ENCODE measurements at places on chromosomes 5 and 9. TPM values are rescaled to one million over a fixed set of nuclear protein-coding genes. Genes with fewer than 3 reads are reported as not detected.

GRCh38 chr5:82356021-82356420 lies 77.9 kb upstream of the RPS23 start:
- H3K27ac ChIP-seq = no peak overlapping the region
- H3K27me3 ChIP-seq = no peaks in the 10 kb centered on the region
- no peak for DNase-seq
- peaks cover 22% of the 10 kb centered on the region for H3K4me1 ChIP-seq
- H3K36me3 ChIP-seq = no peaks in the 10 kb centered on the region

- DNase-seq = no peak
- H3K4me1 ChIP-seq = peaks cover 3% of the 10 kb centered on the region
- no peaks in the 10 kb centered on the region for H3K27me3 ChIP-seq
- H3K36me3 ChIP-seq = no peaks in the 10 kb centered on the region
Measured at GRCh38 chr5:130237721-130238120, 333.5 kb downstream of the CHSY3 start.

SLC23A1 gene
- not detected for polyA plus RNA-seq

IL13 gene
- polyA plus RNA-seq = not detected

- no peak for DNase-seq
- H3K4me3 ChIP-seq = no peak overlapping the region
- no peaks in the 10 kb centered on the region for H3K27me3 ChIP-seq
- H3K36me3 ChIP-seq = no peaks in the 10 kb centered on the region
- H3K4me1 ChIP-seq = no peaks in the 10 kb centered on the region
Measured at GRCh38 chr5:89435347-89435746, 552.4 kb upstream of the MEF2C start.

PCDHA5 gene
- not detected for polyA plus RNA-seq

DNA sequence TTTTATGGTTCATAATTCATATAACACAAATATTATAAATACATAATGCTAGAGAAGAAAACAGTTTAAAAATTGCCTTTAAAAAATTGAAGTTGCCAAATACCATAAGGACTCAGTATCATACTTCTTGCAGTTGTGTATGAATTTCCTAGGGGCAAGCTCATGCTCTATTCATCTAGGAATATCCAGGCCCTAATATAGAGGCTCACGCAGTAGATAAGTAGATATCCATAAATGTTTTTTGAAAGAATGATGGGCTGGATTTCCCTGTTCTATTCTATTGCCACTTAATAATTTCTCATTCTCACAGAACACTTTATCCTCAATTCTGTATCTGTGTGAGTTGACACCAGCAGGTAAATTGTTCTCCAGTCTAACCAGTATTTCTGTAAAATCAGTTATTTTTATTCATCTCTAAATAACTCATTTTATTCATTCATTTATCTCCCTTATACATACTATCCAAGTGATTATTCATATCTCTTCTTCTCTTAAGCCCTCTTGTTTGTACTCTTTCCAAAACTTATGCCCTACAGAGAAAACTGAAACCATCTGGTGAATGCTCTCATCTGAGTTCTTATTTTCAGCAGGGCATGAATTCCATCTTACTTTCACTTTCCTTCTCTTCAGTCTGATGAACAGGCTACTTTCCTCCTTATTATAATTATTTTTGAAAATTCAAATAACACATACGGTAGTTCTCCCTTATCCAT lies 97.1 kb downstream of the SLC44A1 start:
- peak overlapping the region; percentile 49 for H3K27ac ChIP-seq
- DNase-seq = no peak
- H3K4me1 ChIP-seq = no peaks in the 10 kb centered on the region
- peak overlapping the region; percentile 12 for H3K4me3 ChIP-seq
- H3K27me3 ChIP-seq = no peaks in the 10 kb centered on the region

DNA sequence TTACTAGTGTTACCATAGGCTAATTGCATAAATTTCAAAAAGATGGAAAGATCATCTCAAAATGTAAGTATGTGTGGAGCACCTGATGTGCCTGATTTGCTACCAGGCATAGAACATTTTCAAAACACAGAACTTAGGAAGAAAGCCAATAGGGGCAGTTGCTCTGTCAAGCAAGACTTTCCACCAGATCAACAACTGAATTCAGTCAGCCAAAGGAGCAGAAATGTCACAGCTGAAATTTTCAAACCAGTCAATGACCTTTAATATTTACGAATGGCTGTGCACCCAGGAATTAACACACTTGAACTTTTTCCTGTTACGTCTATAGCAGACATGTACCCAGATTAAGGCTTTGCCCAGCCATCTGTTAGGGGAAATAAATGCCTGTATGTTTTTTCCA lies 452.8 kb upstream of the PTGER4 start:
- H3K27me3 ChIP-seq = peaks cover 12% of the 10 kb centered on the region
- no peak overlapping the region for H3K4me3 ChIP-seq
- DNase-seq = no peak
- H3K4me1 ChIP-seq = no peaks in the 10 kb centered on the region
- H3K36me3 ChIP-seq = no peaks in the 10 kb centered on the region

GRCh38 chr9:14159440-14160216 lies 154.3 kb downstream of the NFIB start:
- H3K4me3 ChIP-seq = no peak overlapping the region
- DNase-seq = no peak
- H3K36me3 ChIP-seq = no peaks in the 10 kb centered on the region
- no peaks in the 10 kb centered on the region for H3K4me1 ChIP-seq

DNA sequence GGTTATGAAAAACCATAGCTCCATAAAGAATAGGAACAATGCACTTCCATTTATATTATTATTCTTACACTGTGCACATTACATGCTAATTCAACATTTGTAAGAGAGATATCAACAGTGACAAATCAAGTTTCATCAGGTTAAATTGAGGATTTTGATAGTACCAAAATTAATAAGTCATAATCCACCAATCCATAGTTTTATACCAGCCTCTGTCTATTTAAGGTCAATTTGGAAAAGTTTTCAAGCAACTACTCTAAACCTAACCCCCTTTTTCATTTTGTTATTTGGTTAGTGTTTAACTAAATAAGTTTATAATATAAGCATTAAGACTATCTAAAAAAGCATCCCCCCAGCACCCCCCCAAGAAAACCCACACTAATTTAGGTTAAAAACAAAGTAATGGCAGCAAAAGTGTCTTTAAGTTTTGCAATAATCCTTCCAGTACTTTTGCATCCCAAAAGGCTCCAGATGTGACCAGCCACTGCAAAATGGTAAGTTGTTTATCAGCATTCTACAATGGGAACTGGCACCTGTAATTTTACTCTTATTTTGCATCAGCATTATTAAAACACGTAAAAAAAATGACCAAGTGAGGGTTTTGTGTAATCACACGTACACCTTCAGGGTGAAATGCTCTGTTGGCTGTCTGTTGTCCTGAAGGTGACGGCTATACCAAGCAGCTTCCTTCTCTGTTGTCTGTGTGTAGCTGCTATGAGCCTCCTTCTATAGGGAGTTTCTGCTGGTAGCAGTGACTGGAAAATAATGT lies 36.8 kb upstream of the SSBP2 start:
- peaks cover 15% of the 10 kb centered on the region for H3K4me1 ChIP-seq
- H3K27ac ChIP-seq = no peak overlapping the region
- no peak for DNase-seq
- H3K36me3 ChIP-seq = no peaks in the 10 kb centered on the region
- H3K27me3 ChIP-seq = no peaks in the 10 kb centered on the region

DNA sequence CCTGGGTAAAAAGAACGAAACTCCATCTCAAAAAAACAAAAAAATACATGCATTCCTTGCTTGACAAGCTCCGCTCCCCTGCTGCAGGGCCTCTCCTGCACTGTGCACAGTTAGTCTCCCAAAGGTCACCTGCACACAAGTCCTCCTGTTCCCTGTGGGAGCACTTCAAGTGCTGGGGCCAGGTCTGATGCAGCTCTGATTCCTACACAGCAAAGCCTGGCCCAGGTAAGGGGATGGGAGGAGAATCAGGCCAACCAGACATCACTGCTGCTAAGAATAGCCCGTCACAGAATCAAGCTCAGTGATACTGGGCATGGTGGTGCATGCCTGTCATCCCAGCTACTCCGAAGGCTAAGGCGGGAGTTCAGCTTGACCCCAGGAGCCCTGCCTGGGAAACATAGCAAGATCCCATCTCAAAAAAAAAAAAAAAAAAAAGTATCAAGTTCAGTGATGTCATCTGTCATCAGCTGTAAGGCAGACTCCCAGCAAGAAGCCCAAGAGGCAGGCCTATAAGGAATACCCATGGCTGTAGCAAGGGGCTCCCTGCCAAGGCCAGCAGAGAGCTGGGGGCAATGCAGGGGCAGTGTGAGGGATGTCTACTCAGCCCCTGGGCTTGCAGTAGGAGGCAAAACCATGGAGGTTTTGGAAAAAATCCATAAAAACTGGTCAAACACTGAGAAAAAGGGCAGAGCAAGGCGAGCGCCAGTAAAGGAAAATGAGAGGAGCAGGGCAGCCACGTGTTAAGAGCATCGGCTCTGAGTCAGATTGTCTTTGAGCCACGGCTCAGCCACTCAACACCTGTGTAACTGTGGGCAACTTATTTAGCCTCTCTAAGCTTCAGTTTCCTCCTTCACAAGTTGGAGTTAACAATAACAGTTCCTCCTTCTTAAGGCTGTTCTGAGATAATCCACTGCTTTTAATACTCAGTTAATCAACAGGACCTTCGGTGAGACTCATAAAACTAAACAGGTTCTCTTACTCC lies 3.2 kb downstream of the TPM2 start:
- DNase-seq = no peak
- H3K36me3 ChIP-seq = no peaks in the 10 kb centered on the region
- H3K4me3 ChIP-seq = no peak overlapping the region
- peaks cover 15% of the 10 kb centered on the region for H3K27me3 ChIP-seq
- H3K4me1 ChIP-seq = peaks cover 19% of the 10 kb centered on the region

GRCh38 chr5:1726956-1727355 lies 72.7 kb downstream of the MRPL36 start:
- peaks cover 14% of the 10 kb centered on the region for H3K27me3 ChIP-seq
- no peak overlapping the region for H3K4me3 ChIP-seq
- no peak overlapping the region for H3K27ac ChIP-seq
- DNase-seq = no peak
- no peaks in the 10 kb centered on the region for H3K4me1 ChIP-seq

DNA sequence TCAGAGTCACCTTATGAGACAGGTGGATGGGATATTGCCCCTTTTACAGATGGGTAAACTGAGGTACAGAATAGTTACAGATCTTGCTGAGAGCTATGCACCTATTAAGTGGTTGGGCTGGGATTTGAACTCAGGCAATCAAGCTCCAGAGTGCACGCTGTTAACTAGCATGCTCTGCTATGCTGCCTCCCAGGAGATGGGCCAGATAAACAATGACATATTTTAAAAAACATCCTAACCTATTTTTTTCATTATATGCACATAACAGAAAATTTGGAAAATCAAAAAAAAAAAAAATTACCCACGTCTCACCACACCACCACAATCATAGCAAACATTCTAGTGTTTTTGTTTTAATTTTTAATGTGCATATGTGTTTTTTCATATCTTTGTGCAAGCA lies 123.4 kb upstream of the STC2 start:
- H3K36me3 ChIP-seq = no peaks in the 10 kb centered on the region
- H3K4me3 ChIP-seq = no peak overlapping the region
- DNase-seq = no peak

DNA sequence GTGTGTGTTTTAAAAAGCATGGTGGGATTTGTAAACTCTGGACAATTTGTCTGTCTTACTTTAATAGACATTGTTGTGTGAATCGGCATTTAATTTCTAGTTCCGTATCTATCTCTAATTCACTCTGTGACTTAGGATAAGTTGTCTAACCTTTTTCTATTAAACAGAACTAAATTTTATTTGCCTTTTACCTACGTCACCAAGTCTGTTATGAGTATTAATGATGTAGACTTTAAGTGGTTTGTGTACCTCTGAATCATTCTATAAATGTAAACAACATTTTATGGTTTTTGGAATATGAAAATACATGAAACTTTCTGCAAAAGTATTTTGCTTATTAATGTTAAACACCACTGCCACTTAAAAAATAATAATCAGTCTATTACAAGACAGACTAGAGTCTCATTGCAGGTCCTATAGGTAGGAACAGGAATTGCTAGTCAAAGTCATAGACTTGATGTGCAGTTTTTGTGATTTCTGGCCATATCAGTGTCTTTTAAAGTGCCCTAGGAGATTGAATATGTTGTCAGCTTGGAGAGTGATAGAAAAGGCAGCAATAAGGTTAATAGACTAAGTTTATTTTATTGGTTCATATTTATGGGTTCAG lies 5.6 kb downstream of the RBM27 start:
- H3K36me3 ChIP-seq = no peaks in the 10 kb centered on the region
- H3K4me1 ChIP-seq = peaks cover 14% of the 10 kb centered on the region
- no peak overlapping the region for H3K4me3 ChIP-seq
- H3K27me3 ChIP-seq = no peaks in the 10 kb centered on the region
- H3K27ac ChIP-seq = no peak overlapping the region

DNA sequence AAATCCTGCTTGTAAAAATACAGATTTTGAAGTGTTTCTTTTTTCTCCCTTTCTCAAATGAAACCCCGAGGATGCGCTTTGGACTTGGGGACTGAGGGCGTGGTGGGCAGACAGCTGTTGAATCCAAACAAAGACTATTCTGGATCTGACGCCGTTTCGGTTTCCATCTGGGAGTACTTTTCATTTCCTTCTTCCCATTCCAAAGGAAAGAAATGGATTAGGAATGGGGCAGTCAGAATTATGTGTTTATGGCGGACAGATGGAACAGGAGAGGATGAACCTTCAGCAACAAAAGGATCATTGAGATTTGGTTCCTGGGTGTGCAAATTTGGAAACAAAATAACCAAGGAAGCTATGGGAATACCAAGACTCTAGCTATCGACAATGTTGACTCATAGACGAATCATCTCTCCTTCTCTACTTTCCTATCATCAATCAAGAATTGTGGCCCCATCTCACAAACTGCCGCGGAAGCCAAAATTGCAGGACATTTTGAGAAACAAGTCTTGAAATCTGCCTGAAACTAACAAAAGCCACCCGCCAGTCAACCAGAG lies 300.6 kb downstream of the PARP8 start:
- peaks cover 45% of the 10 kb centered on the region for H3K4me1 ChIP-seq
- H3K27ac ChIP-seq = no peak overlapping the region
- no peaks in the 10 kb centered on the region for H3K36me3 ChIP-seq
- DNase-seq = no peak
- peak overlapping the region; percentile 28 for H3K4me3 ChIP-seq

SAXO1 gene
- polyA plus RNA-seq = not detected

- peaks cover 28% of the 10 kb centered on the region for H3K4me1 ChIP-seq
- no peaks in the 10 kb centered on the region for H3K27me3 ChIP-seq
- H3K36me3 ChIP-seq = peaks cover 70% of the 10 kb centered on the region
- no peak overlapping the region for H3K27ac ChIP-seq
Measured at GRCh38 chr5:140696891-140697492, 3.3 kb upstream of the ZMAT2 start.

GRCh38 chr9:116238225-116238624 lies 84.6 kb downstream of the PAPPA start:
- DNase-seq = no peak
- no peaks in the 10 kb centered on the region for H3K27me3 ChIP-seq
- no peaks in the 10 kb centered on the region for H3K36me3 ChIP-seq
- no peak overlapping the region for H3K27ac ChIP-seq
- H3K4me1 ChIP-seq = no peaks in the 10 kb centered on the region

- H3K36me3 ChIP-seq = no peaks in the 10 kb centered on the region
- DNase-seq = no peak
- no peak overlapping the region for H3K4me3 ChIP-seq
- no peak overlapping the region for H3K27ac ChIP-seq
- H3K27me3 ChIP-seq = no peaks in the 10 kb centered on the region
Measured at GRCh38 chr9:138011951-138012500, 134.4 kb downstream of the CACNA1B start.

GRCh38 chr9:70427161-70427945 lies 12.9 kb upstream of the KLF9 start:
- no peaks in the 10 kb centered on the region for H3K27me3 ChIP-seq
- no peak overlapping the region for H3K27ac ChIP-seq

SPINK13 gene
- not detected for polyA plus RNA-seq

GRCh38 chr5:83026930-83027687 lies 50.1 kb downstream of the TMEM167A start:
- no peak overlapping the region for H3K4me3 ChIP-seq
- peaks cover 11% of the 10 kb centered on the region for H3K4me1 ChIP-seq
- H3K27me3 ChIP-seq = no peaks in the 10 kb centered on the region
- no peak overlapping the region for H3K27ac ChIP-seq
- peak; percentile 5 for DNase-seq

RFESD gene
- polyA plus RNA-seq = 1.4 TPM
